D721Med (cell line): ENCODE measurements at places on chromosomes 4 and X.

DNA sequence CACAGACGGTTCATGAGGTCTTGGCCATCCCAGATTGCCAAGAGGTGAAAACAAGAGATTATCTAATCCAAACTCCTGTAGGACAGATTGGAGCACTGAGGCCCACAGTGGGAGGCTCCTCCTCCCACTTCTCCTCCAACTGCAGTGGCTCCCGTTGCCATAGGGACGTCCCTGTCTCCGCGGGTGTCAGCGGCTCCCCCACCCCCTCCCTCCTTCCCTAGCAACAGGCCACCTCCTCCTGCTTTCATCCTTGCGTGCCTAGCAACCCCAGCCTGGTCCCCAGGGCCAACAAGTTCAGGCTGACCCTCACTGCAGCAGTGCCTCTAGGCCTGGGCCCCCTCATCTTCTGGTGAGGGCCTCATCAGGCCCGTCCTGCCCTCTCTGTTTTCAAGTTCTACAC is 6.8 kb upstream of the IQSEC2 start:
- DNase-seq: no peak

DNA sequence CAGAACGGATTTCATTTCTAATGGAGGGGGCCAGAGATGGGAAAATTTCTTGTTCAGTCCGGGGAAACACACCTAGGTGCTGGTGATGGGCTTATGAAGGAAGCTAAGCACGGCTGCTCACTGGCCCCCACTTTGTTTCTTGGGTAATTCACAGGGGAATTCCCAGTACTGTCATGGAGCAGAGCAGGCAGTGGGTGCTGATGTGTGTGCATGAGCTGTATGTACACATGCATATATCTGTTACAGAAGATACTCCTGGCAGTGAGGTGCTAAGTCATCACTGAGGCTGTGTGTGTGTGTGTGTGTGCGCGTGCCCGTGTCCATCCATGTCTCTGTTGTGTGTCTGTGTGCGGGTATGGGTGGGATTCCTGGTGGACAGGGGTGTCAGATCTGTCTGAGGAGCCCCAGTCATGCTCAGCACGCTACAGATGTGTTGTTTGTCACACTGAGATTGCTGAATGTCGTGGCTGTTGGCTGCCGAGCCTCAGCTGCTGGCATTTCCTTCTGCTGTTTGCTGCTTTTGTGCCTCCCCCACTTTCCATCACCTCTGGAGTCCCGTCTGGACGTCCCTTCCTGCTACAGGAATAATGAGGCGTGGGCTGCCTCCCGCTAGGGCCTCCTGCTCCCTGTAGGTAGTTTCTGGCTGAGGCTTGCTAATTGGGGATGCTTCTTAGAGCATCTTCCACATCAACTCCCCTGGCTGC is 53.3 kb downstream of the JADE1 start:
- no peak for DNase-seq

DNA sequence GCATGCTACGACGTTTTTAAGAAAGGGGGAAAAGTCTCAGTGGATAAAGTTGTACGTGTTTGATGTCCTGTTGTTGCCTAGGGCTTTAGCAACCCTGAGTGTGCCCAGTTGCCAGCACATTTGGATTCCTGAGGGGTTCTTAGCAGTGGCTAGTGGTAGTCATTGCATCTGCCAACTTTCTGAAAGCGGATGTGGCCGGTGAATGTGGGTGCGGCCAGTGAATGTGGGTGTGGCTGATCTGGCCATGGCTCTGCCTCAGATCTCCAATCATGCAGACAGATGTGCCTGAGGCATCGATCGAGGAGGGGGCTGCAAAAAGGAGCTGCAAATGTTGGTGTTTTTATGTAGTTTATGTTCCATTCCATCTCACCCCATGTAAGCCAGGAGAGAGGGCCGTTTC is 41.5 kb upstream of the FAT1 start:
- no peak for DNase-seq

GRCh38 chr4:188377816-188378215 is 238.6 kb downstream of the TRIML1 start:
- DNase-seq: no peak

DNA sequence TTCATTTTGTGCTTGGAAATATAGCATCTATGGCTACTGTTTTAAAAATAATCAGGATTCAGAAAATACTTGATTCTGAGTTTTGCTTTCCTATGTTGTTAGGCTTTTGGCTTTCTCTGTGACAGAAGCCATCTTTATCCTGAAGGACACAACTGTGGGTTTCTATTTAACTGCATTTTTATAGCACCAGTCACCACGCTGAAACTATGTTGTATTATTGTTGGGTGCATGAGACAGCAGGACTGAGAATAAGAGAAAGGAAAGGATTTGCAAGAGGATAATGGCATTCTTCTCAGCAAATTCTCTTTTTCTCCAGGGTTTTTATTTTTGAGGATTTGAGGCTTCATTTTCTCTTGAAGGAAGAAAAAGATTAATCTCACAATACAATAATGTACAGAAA is 10.1 kb upstream of the NEUROG2 start:
- DNase-seq: no peak

DNA sequence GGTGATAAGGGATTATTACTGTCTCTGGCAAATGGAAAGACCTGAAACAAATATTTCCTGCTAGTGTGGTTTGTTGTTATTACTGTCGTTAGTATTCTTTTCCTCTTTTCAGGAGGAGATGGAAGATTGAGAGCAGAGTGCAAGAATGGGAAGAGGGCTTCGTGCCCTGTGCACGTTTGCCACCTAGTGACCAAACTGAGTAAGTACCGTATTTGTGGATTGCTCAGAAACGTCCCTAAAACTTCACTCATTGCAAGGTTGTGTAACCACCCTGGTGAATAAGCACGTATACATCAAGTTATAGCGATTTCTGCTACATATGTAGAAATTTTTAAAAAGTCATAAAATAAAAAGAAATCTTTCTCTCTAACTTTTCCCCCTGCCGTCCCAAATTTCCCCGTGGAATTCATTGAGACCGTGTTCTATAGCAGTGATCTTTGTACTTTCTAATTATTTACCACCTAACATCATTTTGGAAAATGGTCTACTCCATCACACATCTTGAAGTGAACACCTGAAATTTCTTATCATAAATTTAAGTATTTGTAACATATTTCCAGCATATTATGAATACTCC is 24.3 kb downstream of the LINC00632 start:
- DNase-seq: no peak

GRCh38 chr4:94962484-94962883 is 204.7 kb downstream of the BMPR1B start:
- no peak for DNase-seq

DNA sequence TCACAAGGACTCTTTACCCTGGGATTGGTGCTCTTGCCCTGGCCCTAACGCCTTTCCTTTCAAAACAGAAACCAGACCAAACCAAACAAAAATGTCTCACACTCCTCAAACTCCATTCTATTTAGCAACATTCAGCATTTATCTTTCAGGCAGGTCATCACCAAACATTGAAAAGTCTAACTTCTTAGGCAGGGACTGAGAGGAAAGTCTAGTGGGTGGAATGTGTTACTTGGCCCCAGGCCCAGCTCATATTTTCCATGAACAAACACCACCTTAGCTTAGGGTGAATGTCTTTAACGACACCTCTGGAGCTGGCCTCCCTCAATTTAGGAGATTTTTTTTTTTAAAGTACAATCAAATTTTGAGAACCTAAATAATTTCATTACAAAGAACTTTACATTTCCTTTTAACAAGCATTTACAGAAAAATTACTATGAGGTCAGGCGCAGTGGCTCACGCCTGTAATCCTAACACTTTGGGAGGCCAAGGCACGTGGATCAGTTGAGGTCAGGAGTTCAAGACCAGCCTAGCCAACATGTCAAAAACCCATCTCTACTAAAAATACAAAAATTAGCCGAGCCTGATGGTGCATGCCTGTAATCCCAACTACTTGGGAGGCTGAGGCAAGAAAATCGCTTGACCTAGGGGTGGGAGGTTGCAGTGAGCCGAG is 10.2 kb upstream of the N4BP2 start:
- no peak for DNase-seq

DNA sequence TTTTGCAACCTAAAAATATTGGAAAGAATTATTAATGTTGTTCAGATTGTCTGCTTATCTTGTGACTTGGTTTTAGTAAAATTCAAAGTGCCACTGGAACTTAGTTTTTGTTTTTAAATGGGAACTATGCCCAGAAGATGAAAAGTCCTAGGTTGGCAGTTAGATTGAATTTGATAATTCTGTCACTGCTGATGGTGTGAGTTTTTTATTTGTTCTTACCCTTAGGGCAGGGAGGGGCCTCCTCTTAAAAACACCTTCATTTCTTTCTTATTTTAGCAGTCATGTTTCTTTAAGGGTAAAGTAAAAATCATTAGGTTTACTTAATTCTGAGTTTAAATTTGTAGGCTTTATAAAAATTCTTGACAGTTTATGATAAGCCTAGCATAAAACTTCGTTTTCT is 80.6 kb downstream of the AFF1 start:
- no peak for DNase-seq

DNA sequence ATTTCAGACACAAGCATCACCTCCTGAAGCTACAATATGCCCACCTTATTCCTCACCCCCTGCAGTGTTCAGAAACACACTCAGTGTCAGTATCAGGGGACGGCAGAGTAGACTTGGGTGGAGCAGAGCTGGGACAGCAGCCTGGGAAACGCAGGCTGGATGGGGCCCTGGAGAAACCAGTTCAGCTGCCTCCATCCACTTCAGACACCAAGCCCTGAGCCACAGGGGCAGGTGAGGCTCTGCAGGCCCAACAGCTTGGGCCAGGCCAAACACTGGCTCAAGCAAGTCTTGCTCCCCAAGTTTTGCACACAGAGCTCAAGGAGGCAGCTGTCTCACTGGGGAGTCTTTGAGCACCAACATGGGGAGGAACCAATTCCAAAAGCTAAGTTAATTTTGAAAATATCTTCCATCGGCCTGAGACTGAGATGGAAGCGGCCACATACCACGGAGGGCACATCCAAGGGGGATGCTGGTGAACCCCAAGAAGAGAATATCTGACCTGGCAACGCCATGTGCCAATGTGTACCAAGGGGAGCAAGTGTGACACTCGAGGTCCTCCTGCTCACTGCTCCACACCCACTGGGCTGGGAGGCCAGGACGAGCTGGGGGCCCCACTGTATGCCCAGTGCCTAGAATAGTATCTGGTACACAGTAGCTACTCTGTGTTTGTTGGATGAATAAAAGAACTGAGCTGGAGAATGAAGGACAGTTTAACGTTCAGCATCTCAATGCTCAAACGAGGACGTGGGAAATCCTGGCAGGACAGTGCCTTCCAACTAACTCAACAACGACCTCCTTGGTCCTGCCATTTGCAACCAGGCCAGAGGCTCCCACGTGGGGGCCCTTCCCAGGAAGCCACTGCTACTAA is 45.6 kb downstream of the PPP2R2C start:
- DNase-seq: no peak

DNA sequence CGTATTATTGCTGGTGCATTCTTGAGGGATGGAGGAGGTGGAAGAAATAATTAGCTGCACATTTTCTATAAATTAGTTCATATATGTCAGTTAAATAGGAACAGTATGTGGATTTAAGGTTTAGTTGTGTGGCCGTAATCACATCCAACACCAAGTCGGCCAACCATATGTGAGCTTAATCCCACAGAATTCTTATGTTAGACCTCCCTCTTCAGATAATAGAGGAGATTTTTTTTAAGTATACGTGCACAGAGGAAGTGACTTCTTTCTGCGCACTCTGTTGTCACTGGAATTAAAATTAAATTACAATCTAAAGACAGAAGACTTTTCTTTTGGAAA is 2.1 kb downstream of the SEPTIN11 start:
- DNase-seq: no peak

GRCh38 chrX:68997911-68998310 is 167.3 kb downstream of the PJA1 start:
- DNase-seq: no peak

- DNase-seq: no peak
These were observed 911.5 kb downstream of the GLUD2 start for GRCh38 chrX:121958886-121959285.

GRCh38 chrX:65537229-65537628 is 2.6 kb upstream of the LAS1L start:
- no peak for DNase-seq

DNA sequence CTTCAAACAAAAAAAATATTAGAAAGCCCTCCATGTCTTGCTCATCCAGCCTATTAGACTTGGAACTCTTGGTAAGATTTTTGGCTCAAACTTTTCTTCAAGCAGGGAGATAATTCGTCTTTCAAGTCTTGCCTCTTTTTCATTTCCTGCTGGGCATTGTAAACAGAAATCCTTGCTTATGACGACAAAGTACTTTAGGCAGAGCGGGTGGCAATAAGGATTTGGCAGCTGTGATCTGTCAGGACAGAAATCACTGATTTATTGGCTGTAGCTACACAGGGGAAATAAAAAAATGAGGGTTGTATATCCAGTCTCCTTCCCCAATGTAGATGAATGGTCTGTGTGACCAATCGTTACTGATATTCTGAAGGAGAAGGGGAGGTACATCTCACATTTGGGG is 121.6 kb downstream of the SLC4A4 start:
- no peak for DNase-seq

- DNase-seq: no peak
These were observed 193.9 kb upstream of the RASGEF1B start for GRCh38 chr4:81665649-81666048.

GRCh38 chrX:140526171-140526570 is 21.3 kb upstream of the SOX3 start:
- DNase-seq: no peak

DNA sequence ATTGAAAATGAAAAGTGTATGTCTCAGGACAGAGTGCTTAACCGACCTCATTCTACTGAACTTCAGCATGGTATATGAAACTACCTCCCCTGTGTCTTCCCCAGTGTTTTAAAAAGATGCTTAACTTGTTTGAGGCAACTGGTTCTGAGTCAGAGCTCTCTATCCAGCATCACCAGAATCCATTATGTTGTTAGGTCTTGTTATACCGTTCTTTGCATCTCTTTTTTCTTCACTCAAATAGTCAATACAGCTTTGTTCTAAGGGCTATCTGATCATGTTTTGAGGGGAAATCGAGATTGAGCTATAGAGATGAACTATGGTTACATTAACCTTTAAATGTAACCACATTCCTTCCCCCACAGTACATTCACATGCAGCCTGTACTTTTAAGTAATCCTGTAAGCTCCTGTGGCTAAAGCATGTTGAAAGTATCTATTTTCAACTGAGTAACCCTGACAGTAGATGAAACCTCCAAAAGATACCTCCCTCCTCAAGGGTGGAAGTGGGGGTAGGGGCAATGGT is 514.4 kb downstream of the RPA4 start:
- DNase-seq: no peak

DNA sequence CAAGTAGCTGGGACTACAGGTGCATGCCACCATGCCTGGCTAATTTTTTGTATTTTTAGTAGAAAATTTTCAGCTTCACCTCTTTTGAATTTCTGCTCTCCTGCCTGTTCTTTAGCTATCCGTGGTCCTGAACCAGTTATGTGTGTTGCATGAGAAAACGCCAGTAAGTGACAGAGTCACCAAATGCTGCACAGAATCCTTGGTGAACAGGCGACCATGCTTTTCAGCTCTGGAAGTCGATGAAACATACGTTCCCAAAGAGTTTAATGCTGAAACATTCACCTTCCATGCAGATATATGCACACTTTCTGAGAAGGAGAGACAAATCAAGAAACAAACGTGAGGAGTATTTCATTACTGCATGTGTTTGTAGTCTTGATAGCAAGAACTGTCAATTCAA is 13.9 kb downstream of the ALB start:
- DNase-seq: no peak
